ENCODE measurements at places on chromosomes 16 and 17.

DNA sequence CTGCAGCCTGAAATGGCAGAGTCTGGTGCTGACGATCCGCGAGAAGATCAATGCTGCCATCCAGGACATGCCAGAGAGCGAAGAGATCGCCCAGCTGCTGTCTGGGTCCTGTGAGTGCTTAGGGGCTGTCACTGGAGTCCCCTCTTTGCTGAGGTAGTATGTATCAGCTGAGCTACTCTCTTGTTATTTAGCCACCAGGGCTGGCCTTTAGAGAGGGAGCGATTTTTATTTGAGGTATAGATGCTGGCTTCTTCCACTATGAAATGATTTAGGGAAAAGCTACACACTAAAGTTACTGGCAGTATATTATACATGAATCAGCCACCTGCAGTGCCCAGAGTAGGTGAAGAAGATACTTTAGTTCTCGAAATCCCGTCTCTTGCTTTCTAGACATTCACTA lies 2.6 kb downstream of the CDK5RAP3 start:
- DNase-seq: no peak

GRCh38 chr17:81867170-81867990 lies 3.8 kb downstream of the ARHGDIA start:
- DNase-seq: peak; percentile 77

GRCh38 chr16:8892101-8892575 lies 10.0 kb downstream of the LITAFD start:
- DNase-seq: no peak

GRCh38 chr17:29949696-29950095 lies 8.3 kb downstream of the EFCAB5 start:
- no peak for DNase-seq

DNA sequence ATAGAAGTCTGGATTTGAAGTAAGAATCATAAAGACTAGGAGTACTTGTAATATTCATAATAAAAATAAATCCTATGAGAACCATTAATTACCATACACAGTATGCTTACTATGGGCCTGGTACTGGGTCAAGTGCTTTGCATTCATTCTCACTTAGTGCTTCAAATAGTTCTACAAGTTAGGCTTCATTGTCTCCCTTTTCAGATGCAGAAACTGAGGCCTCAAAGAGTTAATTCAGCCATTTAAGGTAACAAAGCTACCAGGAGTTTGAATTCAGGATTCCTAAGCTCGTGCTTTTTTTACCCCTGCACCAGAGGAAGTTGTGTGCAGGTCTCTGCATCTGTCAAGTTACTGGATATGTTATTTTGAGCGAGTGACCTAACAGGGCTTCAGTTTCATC lies 1098.4 kb upstream of the EEF2KMT start:
- no peak for DNase-seq

GRCh38 chr17:4881761-4882555 lies 17.4 kb upstream of the C17orf107 start:
- DNase-seq: no peak

- DNase-seq: no peak
Measured at GRCh38 chr16:67235816-67236562, 9.1 kb downstream of the TMEM208 start.

GRCh38 chr16:3953728-3954410 lies 73.4 kb upstream of the CREBBP start:
- DNase-seq: no peak

DNA sequence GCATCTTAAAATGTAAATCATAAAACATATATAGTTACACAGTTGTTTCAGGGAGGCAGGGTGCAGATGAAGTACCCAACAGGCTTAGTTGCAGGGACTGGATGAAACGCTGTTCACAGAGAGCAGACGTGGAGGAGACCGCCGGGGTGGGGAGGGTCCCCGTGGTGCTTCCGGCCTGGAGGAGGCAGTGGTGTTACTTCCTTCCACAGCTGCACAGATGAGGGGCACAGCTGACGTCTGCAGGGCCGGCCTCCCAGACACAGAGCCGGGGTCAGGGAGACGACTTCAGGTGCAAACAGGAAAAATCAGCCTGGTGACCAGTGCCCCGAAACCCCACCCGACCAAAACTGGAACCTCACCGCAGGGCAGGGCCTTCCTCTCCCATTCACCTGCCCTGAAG lies 17.1 kb downstream of the SPIRE2 start:
- no peak for DNase-seq
